ENCODE measurements at places on chromosomes 5 and 9.

- peak; percentile 55 for DNase-seq
Measured at GRCh38 chr9:103802068-103802467, 292.0 kb upstream of the SMC2 start.

GRCh38 chr9:88534456-88535225 lies at the start of gene NXNL2:
Gene NXNL2, plus strand, starts transcription at chr9:88535178. Its CDS starts 257 bp downstream, at chr9:88535435.
- no peak for DNase-seq

DNA sequence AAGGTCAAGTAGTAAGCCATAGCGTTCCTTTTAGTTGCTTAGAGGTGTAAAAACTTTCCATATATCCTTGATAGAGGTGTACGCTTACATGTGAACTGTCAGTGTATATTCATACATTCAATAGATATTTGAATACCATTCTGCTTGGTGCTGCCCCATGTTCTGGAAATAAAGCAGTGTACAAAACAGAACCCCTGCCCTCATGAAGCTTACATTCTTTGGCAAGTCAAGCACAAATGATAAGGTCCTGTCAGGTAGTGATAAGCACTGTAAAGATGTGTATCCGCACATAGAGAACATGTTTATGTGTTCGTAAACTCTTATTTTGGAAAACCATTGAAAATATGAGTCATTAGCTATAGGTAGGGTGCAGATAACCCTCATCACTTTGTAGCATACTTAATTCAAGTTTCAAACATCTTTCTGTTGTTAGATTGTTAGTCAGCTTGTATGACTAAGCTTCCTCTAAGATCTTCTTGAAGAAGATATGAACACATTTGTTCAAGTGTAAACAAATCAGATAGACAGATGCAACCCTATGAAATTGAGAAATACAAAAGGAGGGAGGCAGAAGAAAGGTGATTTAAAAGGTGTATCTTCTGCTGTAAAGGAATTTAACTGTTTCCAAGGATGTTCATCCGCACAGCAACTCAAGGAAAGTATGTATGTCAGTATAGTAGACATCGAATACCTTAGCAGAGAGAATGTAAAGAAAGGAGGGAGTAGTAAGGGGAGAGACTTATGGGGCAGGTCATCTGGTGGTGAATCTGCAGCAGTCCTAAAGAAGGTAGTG lies 1.6 kb downstream of the GTF3C4 start:
- no peak for DNase-seq

DNA sequence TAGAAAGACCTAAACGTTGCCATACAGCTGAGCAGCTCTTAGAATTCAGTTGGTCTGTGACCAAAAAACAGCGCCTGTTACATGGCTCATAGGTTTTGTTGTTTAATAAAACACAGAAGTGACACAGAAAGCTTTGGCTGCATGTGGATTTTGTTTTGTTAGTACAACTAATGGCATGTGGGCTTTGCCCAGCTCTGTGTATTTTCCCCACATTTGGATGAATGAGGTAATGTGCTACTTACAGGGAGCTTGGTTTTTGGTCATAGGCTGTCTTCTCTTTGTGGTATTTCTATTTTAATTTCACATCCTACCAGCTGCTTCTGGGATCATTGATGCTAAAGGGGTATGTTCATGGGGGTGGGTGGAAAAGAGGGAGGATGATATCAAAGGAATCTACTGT lies 37.0 kb upstream of the POU4F3 start:
- no peak for DNase-seq

GRCh38 chr5:6905423-6905822 lies 192.2 kb downstream of the TENT4A start:
- DNase-seq, result no peak

DNA sequence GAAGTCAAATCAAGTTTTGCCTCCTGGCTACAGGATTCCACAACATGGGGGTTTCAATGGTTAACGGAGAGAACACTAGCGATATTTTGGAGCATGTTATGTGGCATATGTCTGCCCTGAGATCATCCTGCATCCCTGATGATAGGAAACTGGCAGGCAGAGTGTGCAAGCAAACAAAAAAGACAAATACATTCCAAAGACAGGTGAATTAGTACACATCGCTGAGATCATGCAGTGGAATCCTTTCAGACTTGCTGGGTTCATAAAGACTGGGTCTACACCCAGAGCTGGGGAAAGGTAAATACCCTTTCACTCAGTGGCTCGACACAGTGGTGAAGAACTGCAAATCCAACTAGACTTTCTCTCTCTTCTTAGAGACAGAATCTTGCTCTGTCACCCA lies 286.5 kb downstream of the EFNA5 start:
- DNase-seq, result no peak

DNA sequence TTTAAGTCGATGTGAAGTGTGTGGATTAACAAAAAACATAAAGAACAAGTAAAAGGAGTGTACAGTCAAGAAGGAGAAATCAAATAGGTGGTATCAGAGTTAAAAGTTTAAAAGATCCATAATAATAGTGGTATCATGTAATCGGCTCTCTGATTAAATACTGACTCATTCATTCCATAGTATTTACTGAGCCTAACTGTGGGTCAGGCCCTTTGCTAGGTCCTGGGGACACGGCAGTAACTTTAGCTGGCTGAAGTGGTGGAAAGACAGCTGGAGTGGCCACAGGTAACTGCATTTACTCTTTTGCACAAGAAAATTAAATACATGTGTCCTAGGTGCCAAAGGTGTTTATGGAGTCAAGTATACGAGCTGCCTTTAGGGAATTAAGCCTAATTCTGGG lies 124.0 kb downstream of the GNAQ start:
- no peak for DNase-seq

DNA sequence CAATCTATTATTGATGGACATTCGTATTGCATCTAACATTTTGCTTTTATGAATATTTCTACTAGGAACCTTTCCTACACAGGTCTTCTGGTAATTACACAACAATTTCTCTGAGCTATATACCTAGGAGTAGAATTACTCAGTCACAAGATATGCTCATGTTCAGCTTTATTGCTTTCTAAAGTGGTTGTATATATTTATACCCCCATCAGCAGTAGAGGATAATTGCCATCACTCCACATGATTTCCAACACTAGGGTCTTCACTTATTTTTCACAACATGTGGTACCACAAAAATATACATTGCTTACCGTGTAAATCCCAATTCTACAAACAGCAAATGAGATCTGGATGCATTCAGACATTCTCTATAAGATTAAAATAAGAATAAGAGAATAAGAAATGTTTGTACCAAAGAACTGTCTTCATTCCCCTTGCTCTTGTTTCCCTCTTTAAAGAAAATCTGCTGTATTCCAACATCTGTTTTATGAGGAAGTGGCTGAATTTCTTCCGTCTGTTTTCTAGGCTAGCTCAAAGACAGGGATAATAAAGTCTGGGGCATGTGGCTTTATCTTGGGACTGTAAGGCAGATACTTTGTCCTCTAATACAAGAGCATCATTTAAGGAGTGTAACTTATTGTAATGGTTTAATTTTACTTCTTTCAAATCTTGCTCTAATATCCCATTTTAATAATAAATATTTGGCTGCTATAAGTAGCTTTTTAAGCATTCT lies 28.2 kb downstream of the ARL15 start:
- no peak for DNase-seq

DNA sequence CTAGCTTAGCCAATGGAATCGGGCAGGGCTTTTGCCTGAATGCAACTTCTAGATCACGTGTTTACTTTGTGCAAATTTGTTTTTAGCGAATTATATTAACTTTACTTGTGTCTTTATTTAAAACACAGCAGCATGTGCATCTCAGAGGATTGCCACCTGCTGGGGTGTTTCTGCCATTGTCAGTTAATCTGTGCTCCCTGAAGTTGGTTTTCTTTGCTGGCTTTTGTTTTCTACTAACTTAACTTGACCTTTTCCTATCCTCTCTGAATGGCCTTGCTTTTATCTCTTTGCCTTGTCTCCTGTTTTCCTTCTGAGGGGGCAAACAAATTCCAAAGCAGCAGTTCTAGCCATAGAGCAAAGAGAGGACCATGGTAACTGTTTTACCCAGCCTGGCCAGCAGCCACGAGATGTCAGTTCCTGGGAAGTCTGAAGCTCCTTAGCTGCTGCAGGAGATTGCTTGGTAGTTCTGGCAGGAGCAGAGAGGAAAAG lies 67.6 kb downstream of the ARHGEF28 start:
- DNase-seq, result no peak

DNA sequence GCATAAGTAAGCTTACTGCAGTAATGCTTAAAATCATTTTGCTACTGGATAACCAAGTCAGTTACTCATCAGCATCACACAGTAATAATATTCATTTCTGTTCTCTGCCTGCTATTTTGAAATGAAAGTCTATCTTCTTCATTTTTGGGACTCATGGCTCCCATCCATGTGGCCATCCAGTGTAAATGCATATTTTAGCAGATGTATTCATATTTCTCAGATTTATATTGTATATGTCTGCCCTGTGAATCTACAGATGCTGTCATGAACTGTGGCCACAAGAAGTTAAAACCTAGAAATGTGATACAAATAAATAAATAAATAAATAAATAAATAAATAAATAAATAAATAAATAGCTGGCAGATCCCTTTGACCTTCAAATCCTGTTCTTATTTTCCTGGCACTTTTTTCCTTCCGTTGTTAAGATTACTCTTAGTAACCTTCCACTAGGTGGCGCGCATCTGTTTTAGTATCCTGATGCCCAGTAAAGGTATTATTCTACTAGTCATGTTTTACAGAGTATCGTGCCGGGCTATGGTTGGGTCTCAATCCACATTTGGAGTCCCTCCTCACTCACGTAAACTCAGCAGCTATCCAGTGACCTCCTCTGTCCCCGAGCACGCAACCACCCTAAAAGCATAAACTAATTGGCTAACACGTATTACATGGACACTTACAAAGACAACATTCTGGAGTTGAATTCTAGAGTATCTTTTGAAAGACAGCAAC lies 79.2 kb upstream of the IL7R start:
- peak; percentile 60 for DNase-seq

- no peak for DNase-seq
Measured at GRCh38 chr9:84241817-84242373, 98.7 kb downstream of the SLC28A3 start.

GRCh38 chr5:135635451-135635850 lies 56.7 kb upstream of the CXCL14 start:
- no peak for DNase-seq

DNA sequence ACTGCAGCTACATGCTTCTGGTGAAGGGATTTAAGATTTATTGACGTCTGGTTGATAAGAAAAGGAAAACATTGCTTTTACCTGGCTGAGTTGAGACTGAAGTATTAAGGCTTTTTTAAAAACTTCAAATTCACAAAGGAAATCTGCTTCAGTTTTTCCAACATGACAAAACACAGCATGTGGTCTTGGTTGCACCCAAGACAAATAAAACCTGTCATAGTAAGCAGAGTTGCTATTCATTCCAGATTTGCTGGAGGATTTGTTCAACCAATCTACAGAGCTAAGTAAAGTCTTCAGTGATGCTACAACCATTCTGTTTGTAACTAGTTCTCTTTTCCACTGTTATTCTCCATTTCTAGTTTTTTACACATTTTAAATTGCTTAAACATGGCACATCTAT lies 11.3 kb downstream of the C5orf63 start:
- DNase-seq, result no peak

- DNase-seq, result no peak
Measured at GRCh38 chr9:4797854-4798150, 5.1 kb downstream of the RCL1 start.

GRCh38 chr9:125829743-125830142 lies 82.6 kb downstream of the PBX3 start:
- no peak for DNase-seq

DNA sequence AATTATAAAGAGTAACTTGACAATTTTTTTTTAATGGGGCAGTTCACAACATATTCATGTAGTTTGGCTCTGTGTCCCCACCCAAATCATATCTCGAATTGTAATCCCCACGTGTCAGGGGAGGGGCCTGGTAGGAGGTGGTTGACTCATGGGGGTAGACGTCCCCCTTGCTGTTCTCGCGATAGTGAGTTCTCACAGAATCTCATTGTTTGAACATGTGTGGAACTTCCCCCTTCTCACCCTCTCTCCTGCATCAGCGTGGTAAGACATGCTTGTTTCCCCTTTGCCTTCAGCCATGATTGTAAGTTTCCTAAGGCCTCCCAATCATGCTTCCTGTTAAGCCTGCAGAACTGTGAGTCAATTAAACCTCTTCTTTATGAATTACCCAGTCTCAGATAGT lies 40.7 kb downstream of the FBXW11 start:
- no peak for DNase-seq

- no peak for DNase-seq
Measured at GRCh38 chr9:33447799-33448553, 583 bp upstream of the AQP3 start.

DNA sequence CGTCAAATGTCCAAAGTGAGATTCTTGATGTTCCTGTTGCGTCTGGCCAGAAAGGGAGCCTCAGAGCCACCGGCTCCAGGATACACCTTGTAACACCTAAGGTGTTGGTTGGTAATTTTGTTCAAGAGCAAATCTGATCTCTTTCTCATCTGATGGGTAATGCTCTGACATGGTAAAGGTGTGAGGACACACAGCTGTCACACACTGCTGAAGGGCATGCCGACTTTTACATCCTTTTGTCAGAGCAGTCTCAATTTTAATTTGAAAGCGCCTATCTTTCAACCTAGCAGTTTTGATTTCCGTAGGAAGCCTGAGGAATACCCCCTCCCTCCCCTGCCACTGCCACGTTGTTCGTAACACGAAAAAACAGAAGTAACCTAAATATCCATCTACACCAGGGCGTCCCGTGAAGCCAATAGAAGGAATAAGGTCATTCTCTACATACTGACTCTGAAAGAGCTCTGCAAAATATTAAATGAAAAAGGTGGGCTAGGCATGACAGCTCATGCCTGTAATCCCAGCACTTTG lies 57.4 kb downstream of the TSTD2 start:
- no peak for DNase-seq

DNA sequence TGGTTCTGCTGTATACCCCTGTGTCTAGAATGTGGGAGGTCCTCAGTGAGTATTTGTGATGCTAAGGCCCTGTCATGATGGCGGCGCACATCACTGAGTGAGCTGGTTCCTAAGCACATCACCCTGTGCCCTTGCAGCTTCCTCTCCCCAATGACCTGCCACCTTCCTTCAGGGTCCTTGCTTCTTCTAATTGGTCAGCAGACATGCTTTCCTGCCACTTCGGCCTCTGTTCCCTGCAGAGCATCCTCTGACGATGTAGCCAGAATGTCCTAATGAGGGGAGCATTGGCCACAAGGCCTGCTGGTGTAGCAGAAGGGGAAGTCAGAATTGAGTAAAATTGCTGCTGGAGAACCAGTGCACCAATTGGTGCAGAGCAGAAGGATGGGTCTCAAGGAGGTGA lies 31.1 kb upstream of the ANGPTL2 start:
- DNase-seq, result no peak

GRCh38 chr5:78841767-78842166 lies 143.3 kb downstream of the ARSB start:
- DNase-seq, result no peak

DNA sequence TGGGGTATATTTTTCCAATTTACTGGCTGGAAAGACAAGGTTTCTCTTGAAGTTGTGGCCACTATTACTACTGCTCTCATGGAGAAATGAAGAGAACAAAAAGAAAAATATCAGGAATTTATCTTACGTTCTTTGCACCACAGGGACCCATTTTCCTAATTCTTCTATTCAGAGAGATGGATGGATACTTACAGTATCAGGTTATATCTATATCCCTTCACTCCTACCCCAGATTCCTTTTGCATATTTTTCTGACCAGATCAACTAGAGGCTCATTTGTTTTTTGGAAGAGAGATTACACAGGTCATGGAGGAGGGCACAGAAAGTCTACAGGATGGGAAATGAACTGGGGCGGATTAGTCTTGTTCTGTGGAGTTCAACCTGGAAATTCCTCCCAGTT lies 277.2 kb upstream of the VLDLR start:
- no peak for DNase-seq

All from non-pigmented ciliary epithelial cell (primary cell).